Bladder microvascular endothelial cell (primary cell): ENCODE measurements at places on chromosomes 4 and X. TPM values are rescaled to one million over a fixed set of nuclear protein-coding genes. Genes with fewer than 3 reads are reported as not detected.

NIPAL1 gene
- total RNA-seq: 0.49 and 0.57 TPM in 2 replicates

GLUD2 gene
- total RNA-seq: 1.0 and 3.9 TPM in 2 replicates

RELL1 gene
- 250 and 287 TPM in 2 replicates for total RNA-seq

SLC34A2 gene
- under 0.01 TPM in 1 of 2 replicates, not detected in the other for total RNA-seq

MGAT4D gene
- total RNA-seq: not detected in 2 replicates

AMTN gene
- total RNA-seq: not detected in 2 replicates

STARD8 gene
- total RNA-seq: 9.9 and 11.8 TPM in 2 replicates

WNK3 gene
- total RNA-seq: 0.32 and 0.94 TPM in 2 replicates

IL15 gene
- 3.3 and 3.6 TPM in 2 replicates for total RNA-seq

ADH7 gene
- not detected in 2 replicates for total RNA-seq

CSN1S1 gene
- total RNA-seq: not detected in 2 replicates

AWAT2 gene
- total RNA-seq: 0.25 TPM in 1 of 2 replicates, not detected in the other

SH3TC1 gene
- total RNA-seq: 140 and 156 TPM in 2 replicates

EMCN gene
- 62.5 and 131 TPM in 2 replicates for total RNA-seq

PAGE2 gene
- total RNA-seq: not detected in 2 replicates

HS6ST2 gene
- total RNA-seq: under 0.01 and 0.13 TPM in 2 replicates

IL2RG gene
- total RNA-seq: 0.16 and 0.31 TPM in 2 replicates

GLRA2 gene
- total RNA-seq: not detected in 2 replicates

SHROOM3 gene
- total RNA-seq: 0.19 and 0.81 TPM in 2 replicates

SCFD2 gene
- 12.0 and 37.0 TPM in 2 replicates for total RNA-seq

SCRG1 gene
- under 0.01 TPM in 2 replicates for total RNA-seq

CXorf49 gene
- total RNA-seq: not detected in 2 replicates

C4orf50 gene
- under 0.01 TPM in 1 of 2 replicates, not detected in the other for total RNA-seq

ZNF41 gene
- 4.7 and 7.6 TPM in 2 replicates for total RNA-seq

ITIH6 gene
- not detected in 2 replicates for total RNA-seq

HPSE gene
- 0.81 and 5.1 TPM in 2 replicates for total RNA-seq
